Lower leg skin (tissue), 4 donors: ENCODE measurements at places on chromosomes 5 and 9.

- DNase-seq, result no peak
Observed at GRCh38 chr9:116204252-116204882, 50.8 kb downstream of the PAPPA start.

- DNase-seq, result peak; percentile 66
Observed at GRCh38 chr9:109166771-109167601, at the start of gene FRRS1L. Gene FRRS1L (minus strand): TSS chr9:109167249. CDS start chr9:109167138, 111 bp downstream.

DNA sequence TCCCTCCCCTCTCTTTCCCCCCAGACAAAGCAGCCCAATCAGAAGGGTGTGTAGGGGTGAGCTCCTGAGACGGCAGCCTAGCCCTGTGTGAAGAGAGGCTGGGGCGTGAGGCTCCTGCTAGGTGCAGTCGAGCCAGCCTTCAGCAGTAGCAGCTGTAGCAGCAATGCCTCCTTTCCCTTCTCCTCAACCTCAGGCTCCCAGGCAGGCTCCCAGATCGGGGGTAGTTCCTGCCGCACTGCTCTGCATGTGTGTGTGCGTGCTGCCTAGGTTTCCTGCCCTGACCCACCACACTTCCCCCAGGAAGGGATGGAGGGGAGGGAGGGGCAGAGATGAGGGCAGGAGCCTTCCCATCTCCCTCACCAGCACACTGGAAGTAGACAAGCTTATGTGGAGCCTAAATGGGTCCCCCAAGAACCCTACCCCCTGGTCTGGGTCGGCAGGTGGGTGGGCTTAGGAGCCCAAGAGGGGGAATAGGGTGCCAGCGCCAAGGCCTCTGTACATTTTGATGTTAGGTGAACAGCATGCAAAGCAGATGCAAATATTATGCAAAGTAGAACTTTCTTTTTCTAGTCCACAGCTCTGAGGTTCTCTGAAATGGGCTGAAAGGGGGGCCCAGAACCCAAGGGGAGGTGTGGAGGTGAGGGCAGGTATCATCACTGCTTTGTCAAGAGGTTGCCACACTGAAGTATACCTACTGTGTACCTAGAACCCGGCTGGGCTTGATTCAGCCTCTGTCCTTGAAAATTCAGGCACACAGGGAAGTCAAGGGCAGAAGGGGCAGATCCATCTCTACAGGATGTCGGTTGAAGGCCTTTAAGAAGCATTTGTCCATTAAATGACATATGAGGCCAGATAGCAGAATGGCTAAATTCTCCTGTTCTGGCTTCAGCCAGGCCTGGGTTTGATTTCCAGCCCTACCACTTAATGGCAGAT, 57.8 kb downstream of the CXXC5 start:
- no peak for DNase-seq

GRCh38 chr5:173568703-173569102, 47.7 kb downstream of the BOD1 start:
- DNase-seq, result no peak
